ENCODE measurements at places on chromosomes 2 and 18. TPM values are rescaled to one million over a fixed set of nuclear protein-coding genes. Genes with fewer than 3 reads are reported as not detected.

The ALKAL2 gene
- total RNA-seq, result 1.3 TPM

DNA sequence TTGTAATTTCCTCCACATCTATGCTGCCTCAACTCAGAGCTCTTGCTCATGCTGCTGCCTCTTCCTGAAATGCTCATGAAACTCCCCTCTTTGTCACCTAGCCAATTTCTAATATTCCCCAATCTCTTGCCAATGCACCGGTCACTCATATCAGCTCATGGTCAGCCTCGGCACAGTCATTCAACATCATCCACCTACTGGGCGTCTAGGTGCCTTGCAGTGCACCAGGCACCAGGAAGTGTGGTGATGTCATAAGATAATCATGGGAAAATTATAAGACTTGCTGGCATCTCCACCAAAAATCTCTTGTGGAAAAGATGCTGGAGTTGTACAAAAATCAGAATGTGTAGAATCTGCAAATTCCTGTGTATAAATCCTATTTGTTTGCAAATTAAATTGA is 52.6 kb upstream of the RAB27B start:
- H3K27ac ChIP-seq, result peak overlapping the region; percentile 98
- H3K4me1 ChIP-seq, result peaks cover 29% of the 10 kb centered on the region
- no peak overlapping the region for H3K4me3 ChIP-seq
- DNase-seq, result peak; percentile 87
- no peaks in the 10 kb centered on the region for H3K36me3 ChIP-seq
- no peaks in the 10 kb centered on the region for H3K27me3 ChIP-seq

- H3K4me3 ChIP-seq, result peak overlapping the region; percentile 96
- H3K4me1 ChIP-seq, result peaks cover 34% of the 10 kb centered on the region
- no peaks in the 10 kb centered on the region for H3K27me3 ChIP-seq
- H3K27ac ChIP-seq, result peak overlapping the region; percentile 94
- peaks cover 20% of the 10 kb centered on the region for H3K36me3 ChIP-seq
Measured at GRCh38 chr2:162242586-162243280, 512 bp downstream of the FAP start.

DNA sequence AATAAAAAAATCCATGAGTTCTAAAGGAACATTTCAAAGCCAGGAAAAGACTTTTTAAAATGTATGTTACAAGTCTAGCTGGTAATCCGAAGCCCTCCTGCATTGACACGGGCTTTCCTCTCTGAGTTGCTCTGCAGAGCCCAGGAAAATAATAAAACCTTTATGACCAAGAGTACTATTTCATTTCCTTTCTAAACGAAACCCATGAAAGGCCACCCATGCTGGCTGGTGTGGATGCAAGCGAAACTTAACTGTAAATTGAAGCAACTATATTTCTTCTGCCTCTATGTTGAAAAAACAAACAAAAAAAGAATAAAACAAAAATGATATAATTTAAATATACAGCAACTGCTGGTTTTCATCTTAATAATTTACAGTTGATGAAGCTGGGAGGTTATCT is 41.3 kb upstream of the ZNF532 start:
- H3K27ac ChIP-seq, result no peak overlapping the region
- H3K4me3 ChIP-seq, result no peak overlapping the region
- no peaks in the 10 kb centered on the region for H3K36me3 ChIP-seq
- no peak for DNase-seq
- no peaks in the 10 kb centered on the region for H3K27me3 ChIP-seq

DNA sequence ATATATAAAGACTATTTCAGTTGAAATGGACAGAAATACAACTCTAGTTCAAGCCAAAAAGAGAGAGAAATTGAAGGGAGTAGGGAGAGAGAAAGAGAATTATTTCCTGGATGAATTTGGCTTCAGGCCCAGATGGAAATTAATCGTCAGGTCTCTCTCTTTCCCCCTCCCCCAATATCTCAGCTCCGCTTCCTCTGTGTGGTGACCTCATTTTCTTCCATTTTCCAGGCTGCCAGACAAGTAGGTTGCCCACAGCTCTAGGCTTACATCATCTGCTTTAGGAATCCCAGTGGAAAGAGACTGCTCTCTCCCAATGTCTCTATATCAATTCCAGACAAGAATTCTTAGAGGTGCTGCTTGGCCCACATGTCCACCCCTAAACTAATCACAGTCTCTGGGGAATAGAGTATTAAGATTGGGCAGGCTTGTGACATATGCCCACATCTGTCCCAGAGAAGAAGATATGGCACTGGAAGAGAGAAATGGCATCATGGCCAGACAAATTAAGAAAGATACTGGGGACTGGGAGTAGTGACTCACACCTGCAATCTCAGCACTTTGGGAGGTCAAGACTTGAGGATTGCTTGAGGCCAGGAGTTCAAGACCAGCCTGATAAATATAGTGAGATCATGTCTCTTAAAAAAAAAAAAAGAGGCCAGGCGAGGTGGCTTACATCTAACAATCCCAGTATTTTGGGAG is 37.2 kb upstream of the CFAP36 start:
- no peaks in the 10 kb centered on the region for H3K36me3 ChIP-seq
- peak overlapping the region; percentile 36 for H3K27ac ChIP-seq
- peak; percentile 73 for DNase-seq
- H3K27me3 ChIP-seq, result no peaks in the 10 kb centered on the region
- H3K4me3 ChIP-seq, result no peak overlapping the region

All from astrocyte (in vitro differentiated cells and primary cell).